GM23338 (cell line): ENCODE measurements at places on chromosomes 2 and 18.
A peak's percentile ranks its signal among the peaks of the same experiment; 100 is the strongest.

DNA sequence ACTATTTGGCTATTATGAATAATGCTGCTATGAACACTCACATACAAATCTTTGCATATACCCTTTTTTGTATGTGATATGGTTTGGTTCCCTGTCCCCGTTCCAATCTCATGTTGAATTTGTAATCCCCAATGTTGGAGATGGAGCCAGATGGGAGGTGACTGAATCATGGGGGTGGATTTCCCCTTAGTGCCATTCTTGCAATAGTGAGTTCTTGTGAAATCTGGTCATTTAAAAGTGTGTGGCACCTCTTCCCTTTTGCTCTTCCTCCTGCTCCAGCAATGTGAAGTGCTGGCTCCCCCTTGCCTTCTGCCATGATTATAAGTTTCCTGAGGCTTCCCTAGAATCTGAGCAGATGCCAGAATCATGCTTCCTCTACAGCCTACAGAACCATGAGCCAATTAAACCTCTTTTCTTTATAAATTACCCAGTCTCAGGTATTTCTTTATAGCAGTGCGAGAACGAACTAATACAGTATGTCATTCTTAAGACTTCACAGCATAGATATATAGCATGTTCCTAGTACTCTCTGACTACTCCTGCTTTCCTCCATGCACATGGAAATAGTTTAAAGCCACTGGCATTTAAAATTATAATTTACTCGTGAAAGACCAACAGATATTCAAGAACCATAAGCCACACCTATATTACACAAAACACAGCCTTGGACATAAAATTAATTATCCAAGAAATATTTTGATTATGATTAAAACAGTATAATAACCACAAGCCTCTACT lies 75.2 kb downstream of the COBLL1 start:
- DNase-seq, result no peak

- DNase-seq, result no peak
Measured at GRCh38 chr18:77762014-77762413, 512.4 kb downstream of the GALR1 start.

- DNase-seq, result no peak
Measured at GRCh38 chr2:113834051-113834730, 55.7 kb upstream of the ACTR3 start.

GRCh38 chr2:198930170-198930569 lies 527.6 kb downstream of the SATB2 start:
- peak; percentile 61 for DNase-seq
